ENCODE measurements at places on chromosomes 2 and 18.

DNA sequence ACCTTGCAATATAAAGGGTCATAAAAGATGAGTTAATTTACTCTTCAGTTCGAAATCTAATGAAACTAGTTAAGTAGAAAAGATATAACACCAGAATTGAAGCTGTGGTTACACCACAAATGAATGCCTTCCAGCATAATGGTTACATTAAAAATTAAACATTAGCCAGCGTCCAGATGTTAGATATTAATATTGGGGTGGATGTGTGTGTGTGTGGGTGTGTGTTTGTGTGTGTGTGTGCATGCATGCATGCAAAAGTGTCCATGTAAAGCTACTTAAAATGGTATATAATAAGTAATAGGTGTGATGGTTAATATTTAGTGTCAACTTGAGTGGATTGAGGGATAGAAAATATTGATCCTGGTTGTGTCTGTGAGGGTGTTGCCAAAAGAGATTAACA is 170.4 kb upstream of the FN1 start:
- no peak for DNase-seq

DNA sequence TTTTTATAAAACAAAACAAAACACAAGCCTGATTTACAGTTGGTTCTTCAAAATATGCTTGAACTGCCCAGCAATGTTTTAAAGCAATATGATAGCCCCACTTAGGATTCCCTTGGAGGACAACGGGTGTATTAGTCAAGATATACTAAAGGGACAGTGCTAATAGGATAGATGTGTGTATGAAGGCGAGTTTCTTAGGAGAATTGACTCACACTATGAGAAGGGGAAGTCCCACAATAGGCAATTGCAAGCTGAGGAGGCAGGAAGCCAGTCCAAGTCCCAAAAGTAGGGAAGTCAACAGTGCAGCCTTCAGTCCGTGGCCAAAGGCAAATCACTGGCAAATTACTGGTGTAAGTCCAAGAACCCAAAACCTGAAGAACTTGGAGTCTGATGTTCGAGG is 167.9 kb downstream of the CBLN2 start:
- no peak for DNase-seq

DNA sequence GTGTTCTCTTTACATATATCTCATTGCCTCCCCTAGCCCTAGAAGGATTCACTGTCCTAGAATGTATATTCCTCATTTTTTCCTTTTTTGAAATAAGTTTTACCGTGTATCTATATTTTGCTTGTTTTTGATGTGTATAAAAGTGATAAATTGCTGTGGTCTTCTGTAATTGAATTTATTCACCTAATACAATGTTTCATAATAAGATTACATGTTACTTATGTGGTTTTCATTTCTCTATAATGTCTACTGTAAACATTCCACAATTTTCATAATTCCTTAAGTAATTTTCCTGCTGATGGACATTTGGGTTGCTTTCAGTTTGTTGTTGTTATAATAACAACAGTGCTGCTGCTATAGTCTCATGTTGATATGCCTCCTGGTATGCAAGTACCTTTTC is 118.2 kb downstream of the PHLPP1 start:
- no peak for DNase-seq

GRCh38 chr18:32698153-32698552 is 74.7 kb downstream of the KLHL14 start:
- DNase-seq = no peak

DNA sequence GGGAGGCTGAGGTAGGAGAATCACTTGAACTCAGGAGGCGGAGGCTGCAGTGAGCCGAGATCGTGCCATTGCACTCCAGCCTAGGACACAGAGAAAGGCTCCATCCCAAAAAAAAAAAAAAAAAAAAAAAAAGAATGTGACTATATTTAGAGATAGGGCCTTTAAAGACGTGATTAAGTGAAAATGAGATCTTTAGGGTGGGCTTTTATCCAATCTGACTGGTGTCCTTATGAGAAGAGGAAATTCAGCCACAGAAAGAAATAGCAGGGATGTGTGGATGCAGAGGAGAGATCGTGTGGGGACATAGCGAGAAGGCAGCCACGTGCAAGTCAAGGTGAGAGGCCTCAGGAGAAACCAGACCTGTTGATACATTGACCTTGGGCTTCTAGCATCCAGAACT is 69.9 kb upstream of the ACSL3 start:
- DNase-seq = no peak

DNA sequence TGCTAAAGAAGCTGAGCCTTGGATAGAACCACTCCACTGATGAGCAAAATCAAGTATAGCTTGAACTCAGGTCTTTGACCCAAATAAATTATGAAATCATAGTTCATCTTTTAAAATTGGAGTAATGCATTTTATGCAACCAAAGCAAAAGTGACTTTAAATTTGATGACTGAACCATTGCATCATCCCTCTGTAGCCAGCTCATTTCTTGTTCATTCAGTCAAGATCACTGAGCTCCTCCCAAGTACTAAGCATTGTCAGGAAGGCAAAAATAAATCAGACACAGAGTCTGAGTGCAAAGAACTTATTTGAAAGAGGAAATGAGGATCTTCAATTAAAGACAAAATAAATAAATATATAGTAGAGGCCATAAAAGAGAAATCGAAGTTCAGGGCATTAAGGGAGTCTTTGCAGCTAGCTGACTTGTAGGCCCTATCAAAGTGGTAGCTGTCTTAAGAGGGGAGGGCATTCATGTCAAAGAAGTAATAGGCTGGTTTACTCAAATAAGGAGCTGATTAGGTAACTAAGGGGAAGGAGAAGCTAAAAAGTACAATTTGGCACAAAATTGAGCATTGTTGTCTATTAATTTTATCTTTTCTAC is 411.8 kb downstream of the MTX2 start:
- peak; percentile 18 for DNase-seq

DNA sequence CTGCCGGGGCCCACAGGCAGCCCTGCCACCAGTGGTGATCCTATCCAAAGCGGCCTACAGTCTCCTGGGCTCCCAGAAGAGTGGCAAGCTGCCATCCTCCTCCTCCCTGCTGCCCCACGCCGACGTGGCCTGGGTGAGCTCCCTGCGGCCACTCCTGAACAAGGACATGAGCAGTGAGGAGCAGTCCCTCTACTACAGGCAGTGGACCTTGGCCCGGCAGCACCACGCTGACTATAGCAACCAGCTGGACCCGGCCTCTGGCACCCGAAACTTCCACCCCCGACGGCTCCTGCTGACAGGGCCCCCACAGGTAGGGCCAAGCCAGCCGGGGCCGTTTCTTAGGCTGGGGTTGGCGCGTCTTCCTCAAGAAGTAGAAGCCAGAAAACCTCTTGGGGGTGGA is 100.5 kb downstream of the ESCO1 start:
- DNase-seq = no peak

- no peak for DNase-seq
Measured at GRCh38 chr2:189440644-189440946, 679 bp upstream of the WDR75 start.

DNA sequence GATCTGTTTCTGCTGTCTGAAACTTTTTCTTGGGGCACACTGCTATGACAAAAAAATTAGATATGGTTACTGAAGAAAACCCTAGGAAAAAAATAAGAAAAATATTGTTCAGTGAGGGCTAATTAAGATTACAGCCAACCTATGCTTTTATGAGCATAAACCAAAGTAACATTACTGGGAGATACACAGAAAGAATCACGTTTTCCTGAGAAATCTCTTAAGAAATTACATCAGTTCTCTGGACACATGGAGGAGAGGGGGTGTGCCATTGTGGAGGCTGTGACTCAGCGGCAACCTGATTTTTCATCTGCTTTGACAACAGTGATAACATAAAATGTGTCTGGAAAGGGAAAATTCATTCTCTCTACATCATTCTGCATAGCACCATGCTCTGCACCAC is 13.4 kb upstream of the NMI start:
- peak; percentile 13 for DNase-seq

DNA sequence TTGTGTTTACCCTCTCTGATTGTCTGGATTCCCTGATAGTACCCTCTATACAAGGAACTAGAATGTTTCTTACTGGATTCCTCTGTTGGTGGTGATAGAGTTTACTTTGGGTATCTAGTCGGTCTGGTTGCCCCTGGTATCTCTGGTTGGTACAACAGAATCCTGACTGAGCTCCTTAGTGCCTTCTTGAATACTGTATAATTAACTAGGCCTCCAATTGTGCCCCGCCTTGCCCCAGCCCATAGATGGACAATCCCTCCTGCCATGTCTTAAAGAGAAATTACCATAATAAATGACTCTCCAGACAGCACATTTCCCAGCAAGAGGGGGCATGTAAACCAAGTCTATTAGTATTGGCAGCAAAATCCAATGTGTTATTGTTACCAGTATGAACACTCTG is 2.3 kb downstream of the SCN1A start:
- DNase-seq = no peak

GRCh38 chr2:1488181-1488671 is 75.0 kb downstream of the TPO start:
- no peak for DNase-seq

DNA sequence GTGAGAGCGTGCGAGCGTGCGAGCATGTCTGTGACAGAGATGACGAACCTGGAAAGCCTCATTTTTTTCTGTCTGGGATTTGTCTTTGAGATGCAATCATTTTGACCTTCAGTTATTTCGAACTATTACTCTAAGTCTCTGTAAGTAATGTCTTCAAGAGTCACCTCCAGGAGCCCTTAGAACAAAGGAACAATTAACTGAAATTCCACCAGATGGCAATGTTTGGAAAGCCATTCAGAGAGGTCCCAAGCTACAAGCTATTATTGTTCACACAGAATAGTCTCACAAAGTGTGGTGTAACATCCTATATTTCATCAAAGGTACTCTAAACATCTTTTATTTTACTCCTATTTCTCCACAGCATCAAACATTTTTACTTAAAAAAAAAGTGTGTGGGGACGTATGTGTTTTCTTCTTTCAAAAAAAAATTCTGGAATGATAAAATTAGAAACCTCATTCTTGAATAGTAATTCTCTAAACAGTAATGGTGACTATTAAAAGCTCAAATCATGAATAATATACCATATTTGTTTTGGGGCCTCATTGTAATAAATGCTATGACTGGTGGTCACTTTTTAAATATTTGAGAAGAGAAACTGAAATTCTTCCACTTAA is 35.1 kb upstream of the MAPRE2 start:
- peak; percentile 66 for DNase-seq

GRCh38 chr2:128686497-128686859 is 367.8 kb upstream of the HS6ST1 start:
- DNase-seq = no peak

GRCh38 chr2:15780912-15781574 is 159.3 kb upstream of the MYCN start:
- DNase-seq = no peak

GRCh38 chr2:64062840-64063239 is 43.6 kb upstream of the VPS54 start:
- no peak for DNase-seq

DNA sequence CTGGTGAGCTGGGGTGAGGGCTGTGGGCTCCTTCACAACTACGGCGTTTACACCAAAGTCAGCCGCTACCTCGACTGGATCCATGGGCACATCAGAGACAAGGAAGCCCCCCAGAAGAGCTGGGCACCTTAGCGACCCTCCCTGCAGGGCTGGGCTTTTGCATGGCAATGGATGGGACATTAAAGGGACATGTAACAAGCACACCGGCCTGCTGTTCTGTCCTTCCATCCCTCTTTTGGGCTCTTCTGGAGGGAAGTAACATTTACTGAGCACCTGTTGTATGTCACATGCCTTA is 10.5 kb downstream of the PROC start:
- DNase-seq = no peak

DNA sequence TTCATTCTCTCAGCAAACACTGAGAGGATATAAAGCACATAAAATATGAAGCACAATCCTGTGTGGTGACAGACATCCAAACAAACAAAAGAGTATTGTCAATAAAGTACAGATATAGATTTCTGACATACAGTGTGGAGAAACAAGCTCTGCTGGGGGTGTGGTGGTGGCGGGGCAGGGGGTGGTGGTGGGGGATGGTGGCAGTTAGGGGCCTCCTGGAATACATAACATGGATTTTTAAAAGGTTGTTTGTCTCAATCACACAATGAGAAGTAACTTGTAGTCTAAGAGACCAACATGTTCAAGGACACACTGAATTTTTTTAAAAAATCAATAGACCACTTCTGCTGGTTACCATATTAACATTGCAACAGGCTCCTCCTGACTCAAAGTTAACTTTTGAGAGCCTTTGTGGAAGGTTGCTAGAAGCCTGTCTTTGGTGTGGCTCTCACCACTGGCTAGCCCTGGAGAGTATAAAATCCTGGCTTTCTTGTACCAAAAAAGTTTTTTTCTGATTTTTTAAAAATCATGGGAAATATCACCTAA is 1197.4 kb downstream of the SUCLG1 start:
- DNase-seq = no peak

DNA sequence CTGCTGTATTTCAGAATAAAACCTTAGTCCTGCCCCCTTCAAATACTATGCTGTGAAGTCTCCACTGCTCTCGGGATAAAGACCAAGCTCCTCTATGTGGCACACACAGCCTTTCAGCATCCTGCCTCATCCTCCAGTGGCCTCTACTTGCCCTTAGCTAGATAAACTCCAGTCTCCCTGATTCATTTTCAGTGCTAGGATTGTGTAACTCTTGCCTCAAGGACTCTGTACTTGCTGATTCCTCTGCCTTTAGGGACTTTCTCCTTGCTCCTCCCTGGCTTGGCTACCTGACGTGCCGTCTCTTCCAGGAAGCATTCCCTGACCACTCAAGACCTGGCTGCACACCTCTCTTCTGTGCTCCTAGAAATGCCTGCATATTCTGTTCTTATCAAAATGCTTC is 416.7 kb downstream of the MTX2 start:
- DNase-seq = no peak

DNA sequence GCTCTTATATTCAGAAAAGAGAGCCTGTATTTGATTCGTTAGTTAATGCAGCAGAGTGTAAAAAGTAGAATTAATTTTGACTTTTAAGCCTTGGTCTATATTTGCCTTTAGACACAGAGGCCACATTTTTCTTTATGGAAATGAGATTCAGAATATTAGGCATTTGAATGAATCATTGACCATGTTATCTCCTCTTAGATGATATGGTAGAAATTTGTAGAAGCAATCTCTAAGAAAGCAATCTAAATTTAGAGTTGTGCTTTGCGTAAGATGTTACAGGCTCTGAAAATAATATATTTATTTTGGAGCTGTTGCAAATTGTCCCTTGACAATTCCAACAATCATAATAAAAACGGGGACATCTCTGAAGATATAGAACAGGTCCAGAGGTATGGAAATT is 68.3 kb upstream of the ST6GAL2 start:
- no peak for DNase-seq

GRCh38 chr2:100000915-100001707 is 141.3 kb downstream of the AFF3 start:
- DNase-seq = no peak

GRCh38 chr2:173659509-173659908 is 304.8 kb downstream of the CDCA7 start:
- no peak for DNase-seq

DNA sequence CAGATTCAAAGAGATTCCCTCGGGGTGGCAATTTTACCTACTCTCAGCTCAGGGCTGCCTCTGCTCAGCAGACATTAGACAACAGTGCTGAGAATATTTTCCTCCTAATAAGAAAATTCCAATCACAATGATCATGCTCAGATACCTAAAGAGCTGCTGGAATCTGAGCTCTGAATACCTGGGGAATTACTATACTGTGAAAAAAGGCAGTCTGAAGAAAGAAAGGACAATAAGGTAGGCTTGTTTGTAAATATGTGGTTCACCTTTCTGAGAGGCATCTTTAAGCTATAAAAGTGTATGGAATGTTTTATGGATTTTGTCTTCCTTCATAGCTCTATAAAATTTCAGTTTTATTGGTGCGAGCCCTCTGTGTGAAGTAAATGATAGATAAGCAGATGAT is 34.2 kb upstream of the FAM98A start:
- DNase-seq = no peak

GRCh38 chr2:44335806-44336538 is 25.3 kb downstream of the PREPL start:
- no peak for DNase-seq
